ENCODE measurements at places on chromosomes 3 and 15.

DNA sequence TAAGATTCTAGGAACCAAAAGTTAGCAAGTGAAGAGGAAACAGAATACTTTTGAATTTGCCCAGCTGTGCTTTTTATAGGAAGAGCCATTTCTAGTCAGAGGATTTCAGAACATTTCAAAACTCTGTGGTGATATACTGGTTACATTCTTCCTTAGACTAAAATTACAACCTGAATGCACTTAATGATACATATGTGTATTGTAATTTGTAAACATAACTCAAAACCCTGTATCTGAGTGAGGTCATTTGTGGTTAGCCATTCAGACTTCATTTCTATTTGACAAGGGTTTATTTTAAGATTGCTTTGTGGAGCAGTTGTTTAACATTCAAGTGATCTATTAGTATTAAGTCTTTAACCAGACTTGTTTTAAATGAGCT is 59.4 kb upstream of the TRIM71 start:
- no peak for ATAC-seq

- ATAC-seq: no peak
Observed at GRCh38 chr15:69045802-69046201, 31.3 kb downstream of the NOX5 start.

DNA sequence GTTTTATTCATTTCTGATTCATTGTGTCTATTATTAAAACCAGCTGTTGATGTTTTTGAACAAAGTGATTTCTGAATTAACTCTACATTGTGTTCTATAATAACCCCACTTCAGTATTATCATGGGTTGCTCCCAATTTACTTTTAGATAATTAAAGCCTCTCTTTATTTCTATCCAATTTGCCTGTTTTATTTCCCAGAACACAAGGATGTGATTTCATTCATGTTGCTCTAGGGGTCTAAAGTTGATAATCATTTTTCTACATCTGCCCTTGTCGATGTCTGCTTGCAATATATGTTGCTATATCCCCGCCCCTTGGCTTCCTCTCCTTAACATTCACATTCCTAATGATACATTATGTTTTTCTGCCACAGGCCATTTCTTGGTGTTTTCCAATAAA is 747.3 kb downstream of the CADM2 start:
- no peak for ATAC-seq

DNA sequence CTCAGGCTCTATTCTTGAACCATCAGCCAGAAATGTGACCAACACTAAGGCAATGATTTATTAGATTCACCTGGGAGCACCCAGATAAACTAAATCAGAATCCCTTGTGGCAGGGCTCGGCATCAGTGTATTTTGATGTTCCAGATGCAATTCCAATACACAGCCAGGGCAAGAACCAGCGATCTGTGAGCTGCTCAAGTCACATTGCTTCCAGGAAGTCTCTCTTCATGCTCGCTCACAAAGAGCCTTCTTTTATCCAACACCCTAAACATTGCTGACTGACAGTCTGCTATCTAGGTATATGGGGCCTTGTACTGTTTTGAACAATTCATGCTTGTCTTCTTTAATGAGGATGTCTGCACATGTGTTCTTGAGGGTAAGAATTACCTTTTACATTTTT is 40.9 kb upstream of the GOLGA8J start:
- ATAC-seq: no peak

- ATAC-seq: no peak
Observed at GRCh38 chr3:72724070-72724469, 124.2 kb downstream of the SHQ1 start.

GRCh38 chr3:167872032-167872431 is 136.5 kb downstream of the SERPINI1 start:
- no peak for ATAC-seq

DNA sequence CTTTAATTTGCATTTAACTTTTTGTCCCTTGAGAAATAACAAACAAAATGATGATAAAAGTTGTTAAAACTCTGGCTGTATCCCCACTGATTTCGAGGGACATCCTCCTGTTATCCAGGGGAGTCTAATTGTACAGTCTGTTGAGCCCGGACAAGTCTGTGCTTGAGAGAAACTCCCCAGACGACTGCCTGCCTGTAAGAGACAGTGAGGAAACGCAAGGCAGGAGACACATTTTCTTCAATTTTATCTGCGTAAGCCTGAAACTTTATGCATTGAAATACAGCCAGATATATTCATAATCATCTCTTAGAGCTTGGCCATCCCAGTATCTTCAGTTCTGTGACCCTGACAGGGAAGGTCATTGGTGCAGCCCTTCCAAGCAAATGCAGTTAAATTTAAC is 97.7 kb downstream of the ROBO2 start:
- no peak for ATAC-seq

GRCh38 chr3:179432021-179432420 is 19.2 kb downstream of the GNB4 start:
- no peak for ATAC-seq

- ATAC-seq: no peak
Observed at GRCh38 chr15:38647683-38648082, 83.1 kb upstream of the RASGRP1 start.

GRCh38 chr3:139006051-139006716 is at the start of gene PRR23A:
PRR23A (minus strand) TSS chr3:139006268; CDS start chr3:139006268, 0 bp downstream.
- ATAC-seq: no peak

DNA sequence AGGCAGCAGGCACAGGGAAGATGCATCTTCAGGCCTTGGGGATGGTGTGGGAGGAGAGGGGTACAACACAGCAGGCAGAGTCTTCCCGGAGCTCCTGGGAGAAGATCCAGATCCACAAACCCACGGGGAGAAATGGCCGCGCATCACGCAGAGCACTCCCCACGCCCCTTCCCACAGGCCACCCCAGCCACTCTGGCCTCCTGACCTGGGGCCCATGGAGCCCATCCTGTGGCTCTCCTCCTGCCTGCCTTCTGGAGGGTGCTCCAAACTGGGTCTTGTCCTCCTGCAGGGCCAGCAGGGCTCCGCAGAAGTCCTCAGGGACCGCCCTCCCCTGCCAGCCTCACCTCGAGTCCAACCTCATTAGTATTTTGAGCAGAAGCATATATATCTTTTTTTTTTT is 17.9 kb downstream of the CORO2B start:
- no peak for ATAC-seq

DNA sequence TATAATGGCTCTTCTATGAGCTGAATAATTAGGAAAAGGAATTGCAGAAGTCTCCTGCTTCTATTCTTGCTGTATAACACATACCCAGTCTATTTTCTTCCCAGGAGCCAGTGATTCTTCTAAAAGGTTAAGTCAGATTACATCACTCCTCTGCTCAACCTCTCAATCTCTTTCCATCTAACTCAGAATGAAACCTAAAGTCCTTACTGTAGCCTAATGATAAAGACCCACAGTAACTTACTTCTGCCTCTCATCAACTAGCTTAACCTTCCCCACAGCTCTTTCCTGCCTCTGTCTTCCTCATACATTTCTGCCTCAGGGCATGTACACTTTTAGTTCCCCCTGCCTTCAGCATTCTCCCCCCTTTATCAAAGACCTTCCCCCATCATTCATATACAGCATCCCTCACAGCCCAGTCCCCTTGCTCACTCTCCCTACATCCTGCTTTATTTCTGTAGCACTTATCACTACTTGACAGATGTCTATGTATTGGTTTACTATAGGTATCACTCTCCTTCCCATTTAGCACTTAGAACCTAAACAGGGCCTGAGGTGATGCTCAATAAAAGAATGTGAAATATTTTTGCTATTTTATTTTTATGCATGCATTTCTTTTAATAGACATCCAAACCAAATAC is 28.5 kb upstream of the CMTM6 start:
- ATAC-seq: peak; percentile 51

DNA sequence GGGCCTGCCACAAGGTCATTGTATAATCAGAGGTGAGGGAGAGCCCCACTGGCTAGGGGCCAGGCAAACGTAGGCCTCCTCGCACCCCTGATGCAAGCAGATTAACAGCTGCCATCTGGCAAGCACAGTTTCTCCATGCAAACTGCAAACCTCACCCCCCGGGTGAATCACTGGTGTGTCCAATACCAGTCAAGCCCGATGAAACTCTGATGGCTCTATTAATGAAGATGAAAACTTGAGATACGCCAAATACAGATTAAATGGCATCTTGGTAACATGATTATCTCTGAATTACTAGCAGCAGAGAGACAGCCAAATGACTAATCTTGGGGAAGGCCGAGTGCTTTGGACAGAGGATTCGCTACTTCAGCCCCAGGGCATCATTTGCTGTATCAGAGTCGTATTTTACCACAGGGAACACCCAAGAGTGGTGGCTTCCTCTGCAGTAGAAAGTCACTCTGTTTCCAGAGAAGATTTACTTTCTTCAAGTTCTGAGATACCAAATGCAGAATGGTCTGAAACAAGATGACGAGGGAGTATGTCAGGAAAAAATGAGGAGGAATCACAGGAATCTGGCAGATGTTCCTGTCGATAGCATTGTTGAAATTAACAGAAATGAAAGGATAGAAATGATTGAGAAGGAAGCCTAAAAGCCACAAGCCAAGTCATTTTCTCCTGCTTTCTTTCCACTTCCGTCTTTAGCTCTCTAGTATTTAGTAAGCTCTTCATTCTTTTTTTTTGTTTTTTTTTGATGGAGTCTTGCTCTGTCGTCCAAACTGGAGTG is 96.2 kb upstream of the NR2F2 start:
- ATAC-seq: no peak

DNA sequence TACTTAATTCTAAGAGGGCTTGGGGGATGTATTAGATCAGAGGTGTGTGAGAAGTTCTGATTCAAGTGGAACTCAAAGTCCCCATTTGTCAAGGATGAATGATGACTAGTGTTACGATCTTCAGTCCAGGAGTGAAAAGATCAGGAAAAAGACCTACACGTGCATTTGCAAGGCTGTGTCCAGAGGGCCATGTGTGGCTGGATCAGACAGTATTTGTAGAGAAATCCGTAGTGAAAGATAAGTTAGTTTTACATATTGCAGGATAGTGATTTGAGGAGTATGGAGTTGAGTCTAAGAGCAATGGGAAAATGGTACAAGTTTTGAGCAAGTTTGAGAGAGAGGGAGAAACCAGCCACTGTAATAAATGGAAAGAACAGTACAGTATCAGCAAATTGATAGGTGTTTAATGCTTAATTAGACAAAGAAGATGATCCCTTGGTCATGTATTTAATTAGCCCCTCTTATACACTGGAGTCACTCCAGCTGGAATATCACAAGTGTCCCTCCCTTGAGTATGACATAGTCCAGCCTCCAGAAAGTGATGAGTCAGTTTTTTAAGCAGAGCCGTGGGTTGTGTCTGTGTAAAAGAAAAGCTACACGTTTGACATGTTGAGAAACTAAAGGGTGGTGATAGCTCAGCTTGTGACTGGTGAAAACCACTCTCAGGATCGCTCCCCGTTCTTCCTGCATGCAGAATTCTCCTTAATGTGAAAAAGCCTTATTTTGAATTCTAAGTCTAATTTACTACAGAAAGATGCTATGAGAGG is 348.8 kb downstream of the ROBO1 start:
- ATAC-seq: no peak

GRCh38 chr3:169694117-169694516 is 30.6 kb upstream of the MECOM start:
- ATAC-seq: no peak

DNA sequence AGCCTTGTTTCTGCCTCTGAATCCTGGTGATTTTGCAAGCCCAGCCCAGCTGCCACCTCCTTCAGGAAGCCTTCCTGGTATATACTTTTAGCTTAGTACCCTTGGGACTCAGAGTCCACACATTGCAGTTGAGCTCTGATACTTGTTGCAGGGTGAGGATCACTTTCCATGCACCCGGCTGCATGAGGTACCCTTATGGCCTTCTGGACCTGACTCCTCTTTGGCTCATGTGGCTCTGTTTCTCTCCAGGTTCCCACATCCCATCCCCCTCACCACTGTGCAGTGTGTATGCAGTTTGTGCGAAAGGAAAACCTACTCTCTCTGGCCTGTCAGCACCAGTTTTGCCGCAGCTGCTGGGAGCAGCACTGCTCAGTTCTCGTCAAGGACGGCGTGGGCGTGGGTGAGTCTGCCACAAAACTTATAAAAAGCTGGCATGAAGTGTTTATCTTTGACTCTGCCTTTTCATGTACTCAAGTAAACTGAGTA is 23.1 kb upstream of the P4HTM start:
- no peak for ATAC-seq

DNA sequence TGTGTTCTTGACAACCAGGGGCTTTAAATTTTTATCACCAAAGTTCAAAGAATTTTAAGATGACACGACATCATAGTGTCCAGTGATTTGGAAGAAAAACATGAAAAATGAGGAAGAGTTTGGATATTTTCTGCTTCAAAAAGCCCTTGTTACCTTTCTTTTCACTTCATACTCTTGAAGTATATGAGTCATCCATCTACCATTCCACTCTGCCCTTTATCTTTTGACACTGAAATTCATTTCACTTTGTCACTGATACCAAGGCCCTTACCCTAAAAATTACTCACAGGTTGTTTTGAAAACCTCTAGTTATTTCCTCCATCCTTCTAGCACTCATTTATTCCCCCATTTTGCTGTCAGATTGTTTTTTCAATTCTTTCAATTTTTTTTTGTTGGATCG is 42.7 kb downstream of the OR5H15 start:
- ATAC-seq: no peak

- peak; percentile 86 for ATAC-seq
Observed at GRCh38 chr3:69130689-69131088, 8.3 kb upstream of the LMOD3 start.

GRCh38 chr3:37456270-37456708 is 281.9 kb upstream of the LRRFIP2 start:
- ATAC-seq: no peak

- no peak for ATAC-seq
Observed at GRCh38 chr3:177135841-177136492, 61.3 kb downstream of the TBL1XR1 start.

DNA sequence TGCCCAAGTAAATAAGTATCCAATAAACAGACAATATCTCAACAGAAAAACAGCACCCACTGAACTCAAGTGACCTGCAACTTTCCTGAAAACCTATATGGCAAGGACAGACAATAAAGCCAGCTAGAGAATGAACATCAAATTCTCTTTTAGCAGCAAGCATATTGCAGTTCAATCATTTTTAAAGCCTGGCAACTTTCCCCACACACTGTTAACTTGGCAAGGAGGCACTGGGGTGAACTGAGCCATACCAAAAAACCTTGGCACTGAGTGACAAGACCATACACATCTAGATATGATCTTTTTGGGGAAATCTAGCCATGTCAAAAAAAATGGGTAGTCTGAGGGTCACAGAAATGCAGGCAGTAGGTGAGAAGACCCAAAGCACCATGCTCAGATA is 174.6 kb downstream of the STT3B start:
- ATAC-seq: no peak

GRCh38 chr3:31724651-31725050 is 191.9 kb downstream of the STT3B start:
- ATAC-seq: no peak

DNA sequence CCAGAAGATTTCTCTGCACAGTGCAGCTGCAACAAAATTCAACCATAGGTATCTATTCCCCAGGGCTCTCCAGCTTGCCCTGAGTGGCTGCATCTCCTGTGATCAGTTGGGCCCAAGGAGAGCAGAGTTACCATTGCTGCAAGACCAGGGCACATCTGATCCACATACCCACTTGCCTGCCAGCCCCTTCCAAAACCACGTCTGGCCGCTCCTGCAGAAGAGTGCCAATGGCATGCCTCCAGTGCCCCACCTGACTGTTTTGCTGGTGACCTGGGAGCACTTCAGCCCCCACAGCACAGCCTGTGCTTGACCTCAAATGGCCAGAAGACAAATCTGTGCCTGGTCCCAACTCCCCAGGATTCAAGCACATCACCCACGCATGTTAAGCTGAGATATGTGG is 526.1 kb upstream of the GBE1 start:
- no peak for ATAC-seq

GRCh38 chr15:94844538-94845389 is 613.4 kb downstream of the MCTP2 start:
- no peak for ATAC-seq

Measured in activated CD4-positive, CD25-positive, alpha-beta regulatory T cell treated with anti-CD3 and anti-CD28 coated beads, Interleukin-2, amount 50 U/mL, for 24 hours (primary cell).